Tongue (tissue), 3 donors: ENCODE measurements at places on chromosomes 3 and 15. TPM values are rescaled to one million over a fixed set of nuclear protein-coding genes. Genes with fewer than 3 reads are reported as not detected.

- no peak for DNase-seq
Observed at GRCh38 chr3:113103588-113103987, 107.8 kb upstream of the BOC start.

ACAD11 gene
- total RNA-seq = 28.3 TPM

- DNase-seq = no peak
Observed at GRCh38 chr3:190288836-190289235, 33.4 kb downstream of the CLDN1 start.

GRCh38 chr3:46946856-46947545 is 29.5 kb downstream of the CCDC12 start:
- no peak for DNase-seq

GRCh38 chr15:70486451-70487386 is 276.6 kb downstream of the UACA start:
- no peak for DNase-seq

TMEM207 gene
- total RNA-seq = not detected

CCR3 gene
- total RNA-seq = 0.51 TPM
